ENCODE measurements at places on chromosomes 7 and 10.

GRCh38 chr10:126898460-126898859 lies 6.8 kb upstream of the DOCK1 start:
- DNase-seq = no peak

DNA sequence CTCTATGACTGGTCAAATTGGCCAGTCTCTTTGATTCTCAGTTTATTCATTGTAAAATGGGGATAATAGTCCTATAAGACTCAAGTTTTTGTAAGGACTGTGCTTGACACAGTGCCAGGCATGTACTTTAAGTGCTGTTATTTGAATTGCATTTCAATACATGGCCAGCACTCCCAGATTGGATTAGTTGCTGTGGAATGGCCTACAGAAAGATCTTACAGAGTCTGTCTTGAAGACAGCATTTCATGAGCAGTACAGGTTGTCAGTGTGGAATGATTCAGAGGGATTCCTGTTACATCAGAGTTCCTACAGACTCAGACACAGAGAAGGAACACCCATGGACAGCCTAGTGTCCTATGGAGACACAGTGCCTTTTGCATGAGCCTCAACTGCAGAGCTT lies 238.1 kb upstream of the BMPER start:
- no peak for DNase-seq

- no peak for DNase-seq
Measured at GRCh38 chr10:48838834-48839233, 100.8 kb downstream of the LRRC18 start.

GRCh38 chr10:92702301-92702916 lies 12.7 kb downstream of the HHEX start:
- no peak for DNase-seq

DNA sequence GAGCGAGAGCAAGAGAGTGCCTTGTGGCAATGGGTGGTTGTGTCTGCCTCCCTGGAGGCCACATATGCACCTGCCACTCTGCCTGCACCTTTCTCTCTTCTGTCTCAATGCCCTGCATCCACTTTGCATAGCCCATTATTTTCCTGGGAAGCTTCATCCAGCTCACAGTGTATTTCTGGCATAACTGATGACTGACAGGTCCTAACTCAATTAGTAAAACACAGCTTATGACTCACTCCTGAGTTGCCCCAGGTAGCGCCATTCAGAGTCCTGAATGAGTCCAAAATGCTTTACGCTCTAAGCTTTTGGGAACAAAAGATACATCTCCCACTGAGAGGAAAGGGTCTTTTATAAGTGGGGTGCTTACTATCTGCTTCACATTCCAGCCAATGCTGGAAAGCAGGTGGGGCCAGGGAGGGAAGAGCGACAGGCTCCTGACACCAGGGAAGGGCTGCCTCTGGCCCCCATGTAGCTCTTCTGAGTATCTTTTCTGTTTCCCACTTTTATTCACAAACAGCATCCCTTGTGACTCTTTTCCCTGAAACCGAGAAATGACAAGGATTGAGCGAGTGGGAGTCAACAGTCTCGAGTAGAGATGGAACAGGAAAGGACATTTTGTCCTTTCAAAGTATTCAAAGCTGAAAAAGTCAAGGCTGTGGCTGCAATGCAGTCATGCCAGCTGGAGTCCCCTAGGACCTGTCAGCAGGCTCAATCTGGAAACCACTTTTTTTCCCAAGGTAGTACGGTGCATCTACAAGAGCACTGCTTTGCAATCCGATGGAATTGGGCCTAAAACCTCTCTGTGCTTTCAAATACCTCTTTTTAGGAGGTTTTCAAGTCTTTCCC lies 479.3 kb upstream of the PODXL start:
- no peak for DNase-seq

DNA sequence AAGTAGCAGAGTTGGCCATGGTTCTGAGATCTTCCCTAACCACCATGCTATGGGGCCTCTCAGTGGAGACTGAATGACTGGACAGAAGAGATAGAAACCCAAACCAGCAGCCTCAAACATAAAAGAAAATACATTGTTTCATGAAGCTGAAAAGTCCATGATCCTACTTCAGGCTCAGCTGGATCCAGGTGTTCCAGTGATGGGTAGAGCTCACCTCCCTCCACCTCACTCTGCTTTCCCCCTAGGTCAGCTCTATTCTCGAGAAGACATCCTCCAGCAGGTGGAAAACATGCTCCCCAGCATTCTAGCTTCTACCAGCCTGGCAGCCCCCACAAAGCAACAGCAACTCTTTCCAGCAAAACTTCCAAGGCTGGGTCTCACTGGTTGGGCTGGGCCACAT lies 132.1 kb downstream of the OAT start:
- no peak for DNase-seq

- no peak for DNase-seq
Measured at GRCh38 chr7:20331910-20332813, 1.5 kb downstream of the ITGB8 start.

- DNase-seq = no peak
Measured at GRCh38 chr10:126110489-126111180, 214.3 kb downstream of the FANK1 start.

GRCh38 chr7:1844336-1844950 lies 174.4 kb downstream of the ELFN1 start:
- DNase-seq = no peak

DNA sequence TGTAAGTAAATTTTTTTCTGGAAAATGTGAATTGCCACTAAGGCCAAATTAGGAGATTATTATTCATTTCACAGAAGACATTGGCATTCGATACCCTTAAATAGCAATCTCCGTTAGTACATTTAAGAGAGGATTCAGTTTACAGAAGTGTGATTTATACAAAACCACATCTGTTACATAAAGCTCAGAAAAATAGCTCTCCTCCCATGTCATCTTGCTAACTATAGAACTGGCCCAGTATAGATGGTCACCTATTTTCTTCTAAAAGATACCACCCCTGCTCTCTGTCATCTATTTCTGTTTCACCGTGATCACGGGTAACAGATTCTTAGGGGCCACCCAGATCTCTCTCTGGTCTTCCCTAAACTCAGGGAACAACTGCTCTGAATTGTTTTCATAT lies 119.1 kb downstream of the HIP1 start:
- no peak for DNase-seq

- no peak for DNase-seq
Measured at GRCh38 chr10:89360157-89360556, 17.7 kb upstream of the IFIT1B start.

- DNase-seq = no peak
Measured at GRCh38 chr10:104127411-104127810, 5.4 kb downstream of the SFR1 start.

- no peak for DNase-seq
Measured at GRCh38 chr10:87615856-87616255, 43.8 kb upstream of the PAPSS2 start.

DNA sequence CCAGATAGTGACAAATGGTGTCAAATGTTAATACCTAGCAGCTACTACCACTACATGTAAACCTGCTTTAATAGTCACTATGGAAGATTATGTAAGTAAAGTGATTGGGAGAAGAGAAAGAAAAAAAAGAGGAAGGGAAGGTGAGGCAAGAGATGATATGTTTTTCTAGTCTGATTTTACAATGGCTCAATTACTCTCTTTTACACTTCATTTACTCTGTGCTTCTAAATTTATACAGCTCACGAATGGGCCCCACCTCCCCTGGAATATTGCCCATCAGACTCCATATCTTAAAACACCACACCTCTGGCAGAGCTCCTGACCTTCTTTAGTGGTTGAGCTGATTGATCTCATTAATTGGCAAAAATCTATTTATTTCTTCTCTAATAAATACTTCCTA lies 28.0 kb upstream of the IKZF1 start:
- DNase-seq = no peak

GRCh38 chr7:116715077-116715476 lies 43.1 kb downstream of the MET start:
- DNase-seq = no peak

DNA sequence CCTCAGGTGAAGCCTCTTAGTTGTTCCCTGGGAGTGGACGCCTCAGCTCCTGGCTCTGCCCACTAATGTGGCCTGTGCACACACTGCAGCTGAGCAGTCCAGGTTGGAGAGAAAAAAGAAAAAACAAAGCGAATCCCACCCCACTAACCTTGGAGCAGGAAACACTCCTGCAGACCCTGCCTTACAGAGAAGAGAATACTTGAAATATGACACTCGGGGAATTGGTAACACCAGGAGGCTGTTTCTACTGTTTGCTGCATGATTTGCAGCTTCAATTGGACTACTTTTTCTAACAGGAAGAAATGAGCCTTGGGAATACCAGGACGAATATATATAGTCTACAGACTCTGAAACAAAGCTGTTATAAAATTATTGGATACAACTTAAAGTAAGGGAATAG lies 22.2 kb downstream of the CDHR3 start:
- no peak for DNase-seq

DNA sequence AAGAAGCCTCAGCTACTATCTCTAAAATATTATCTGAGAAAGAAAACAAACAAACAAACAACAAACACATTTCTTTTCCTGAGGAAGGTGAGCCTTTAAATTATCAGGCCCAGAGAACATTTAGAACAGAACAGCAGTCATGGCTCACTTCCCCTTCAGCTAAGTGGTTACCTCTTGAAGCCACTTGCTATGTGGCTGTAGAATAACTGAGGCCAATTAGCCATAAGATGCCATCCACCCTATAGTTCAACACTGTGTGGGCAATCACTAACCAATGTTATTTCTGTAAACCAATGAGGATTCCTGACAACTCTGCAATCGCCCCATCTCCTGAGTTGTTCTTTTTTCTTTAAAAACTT lies 3.7 kb upstream of the UPP1 start:
- DNase-seq = no peak

DNA sequence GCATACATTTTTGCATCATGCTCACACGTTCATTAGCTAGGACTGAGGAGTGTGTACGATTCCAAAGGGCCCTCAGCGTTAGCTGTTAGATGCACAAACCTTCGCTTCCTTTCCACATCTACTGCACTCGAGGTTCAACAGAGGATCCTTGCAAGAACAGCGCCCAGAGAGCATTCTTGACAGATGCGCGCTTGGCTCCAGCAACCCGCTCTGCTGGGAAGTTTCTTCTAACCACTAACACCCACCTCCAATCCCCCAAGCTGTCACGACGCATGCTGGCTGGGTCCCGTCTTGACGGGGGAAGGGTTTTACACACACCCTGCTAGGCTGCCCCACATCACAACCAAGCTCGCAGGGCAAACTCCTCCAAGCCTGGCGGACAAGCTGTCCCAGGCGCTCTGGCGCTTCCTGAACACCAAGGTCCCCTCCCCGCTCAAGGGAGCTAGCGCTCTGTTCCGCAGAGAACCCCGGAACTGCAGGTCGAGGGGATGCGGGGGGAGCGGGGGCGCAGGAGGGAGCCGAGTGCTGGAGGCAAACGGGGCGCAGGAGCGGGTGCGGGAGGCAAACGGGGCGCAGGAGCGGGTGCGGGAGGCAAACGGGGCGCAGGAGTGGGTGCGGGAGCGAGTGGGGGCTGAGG lies 653 bp upstream of the ADRB1 start:
- DNase-seq = no peak

DNA sequence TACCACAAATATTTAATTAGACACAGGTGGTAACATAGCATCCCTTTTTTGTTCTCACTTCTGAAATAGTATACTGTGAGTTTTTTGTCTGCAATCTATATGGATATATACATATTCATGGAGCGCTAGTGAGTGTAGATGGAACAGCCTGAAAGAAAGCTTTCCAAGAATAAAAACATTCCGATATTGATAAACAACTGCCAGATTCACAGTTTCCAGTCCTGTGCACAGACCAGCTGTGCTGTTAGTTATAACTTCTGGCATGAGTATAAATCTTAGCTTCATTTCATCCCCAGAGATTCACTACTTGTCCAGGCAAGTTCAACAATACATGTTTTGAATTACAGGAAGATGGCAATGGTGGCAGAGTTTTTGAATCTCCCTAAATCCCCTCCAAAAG lies 467.1 kb upstream of the STEAP1 start:
- no peak for DNase-seq

- DNase-seq = no peak
Measured at GRCh38 chr10:102010961-102011360, 45.0 kb downstream of the ARMH3 start.

Data from stimulated activated CD8-positive, alpha-beta memory T cell treated with anti-CD3 and anti-CD28 coated beads, Interleukin-7, amount 100 ng/mL, for 1 hour (primary cell).